ENCODE measurements at places on chromosomes 5 and 9.

DNA sequence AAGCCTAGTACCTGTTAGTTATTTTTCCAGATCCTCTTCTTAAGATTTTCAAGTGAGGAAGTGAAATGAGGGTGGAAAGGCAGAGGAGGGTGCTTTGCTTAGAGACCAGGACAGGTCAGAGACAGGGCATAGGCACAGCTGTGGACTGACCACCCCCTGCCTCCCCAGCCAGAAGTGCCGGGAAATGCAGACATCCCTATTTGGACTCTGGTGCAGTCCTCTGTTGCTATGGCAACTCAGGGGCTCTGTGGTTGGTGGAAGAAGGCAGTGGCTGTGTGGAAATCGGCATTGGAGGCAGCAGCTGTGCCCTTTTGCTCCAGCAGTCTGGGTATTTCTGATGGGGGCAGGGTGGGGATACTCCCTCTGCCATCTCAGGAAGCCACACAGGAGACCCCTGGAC lies 43.3 kb upstream of the NDFIP1 start:
- no peak for DNase-seq
- no peak overlapping the region for H3K4me3 ChIP-seq
- no peaks in the 10 kb centered on the region for H3K36me3 ChIP-seq
- H3K27ac ChIP-seq: no peak overlapping the region
- H3K27me3 ChIP-seq: no peaks in the 10 kb centered on the region
- H3K4me1 ChIP-seq: no peaks in the 10 kb centered on the region

GRCh38 chr9:127050591-127051001 lies 71.8 kb downstream of the ANGPTL2 start:
- H3K27me3 ChIP-seq: no peaks in the 10 kb centered on the region
- no peak overlapping the region for H3K4me3 ChIP-seq
- peaks cover 45% of the 10 kb centered on the region for H3K4me1 ChIP-seq
- no peak for DNase-seq
- H3K27ac ChIP-seq: no peak overlapping the region

- H3K36me3 ChIP-seq: no peaks in the 10 kb centered on the region
- no peak overlapping the region for H3K4me3 ChIP-seq
- no peak overlapping the region for H3K27ac ChIP-seq
- no peaks in the 10 kb centered on the region for H3K27me3 ChIP-seq
- no peaks in the 10 kb centered on the region for H3K4me1 ChIP-seq
Observed at GRCh38 chr5:161539016-161539415, 7.5 kb downstream of the GABRB2 start.

DNA sequence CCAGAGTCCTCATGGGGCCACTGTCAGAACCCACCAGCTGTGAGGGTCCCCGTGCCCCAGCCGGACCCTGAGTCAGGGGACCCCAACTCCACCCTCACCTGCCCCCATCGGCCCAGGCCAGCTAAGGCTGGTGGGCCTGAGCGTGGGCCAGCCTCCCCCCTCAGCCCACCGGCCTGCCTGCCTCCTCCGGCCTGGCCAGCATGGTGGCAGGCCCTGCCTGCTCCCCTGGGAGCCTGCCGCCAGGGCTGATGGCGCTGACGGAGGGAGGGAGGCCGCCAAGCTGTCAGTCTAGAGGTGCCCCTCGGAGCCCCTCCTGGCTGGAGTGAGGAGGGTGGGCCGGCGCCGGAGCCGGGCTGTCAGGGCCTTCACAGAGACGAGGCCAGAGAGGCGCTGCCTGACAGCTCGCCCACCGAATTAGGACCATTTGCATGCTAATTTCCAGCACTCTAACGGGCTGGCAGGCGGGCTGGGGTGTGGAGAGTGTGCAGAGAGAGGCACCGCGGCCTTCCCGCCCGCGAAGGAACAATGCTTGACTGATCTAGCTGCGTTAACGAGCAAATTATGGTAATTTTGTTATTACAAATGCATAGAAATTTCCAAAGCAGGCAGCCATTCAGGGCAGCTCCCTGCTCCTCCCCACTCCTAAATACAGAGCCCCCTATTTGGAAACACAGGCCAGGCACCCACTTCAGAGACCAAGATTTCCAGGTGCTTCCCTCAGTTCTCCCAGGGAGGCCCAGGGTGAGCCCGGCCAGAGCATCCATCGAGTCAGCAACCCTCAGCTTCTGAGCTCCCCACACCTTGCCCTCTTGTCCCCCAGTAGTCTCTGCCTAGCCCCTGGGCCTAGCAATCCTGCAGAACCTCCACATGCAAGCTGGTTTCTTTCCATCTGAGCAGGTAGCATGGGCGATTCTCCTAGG lies 169.3 kb downstream of the PAX5 start:
- H3K36me3 ChIP-seq: no peaks in the 10 kb centered on the region
- peaks cover 8% of the 10 kb centered on the region for H3K27me3 ChIP-seq
- DNase-seq: no peak
- no peaks in the 10 kb centered on the region for H3K4me1 ChIP-seq

DNA sequence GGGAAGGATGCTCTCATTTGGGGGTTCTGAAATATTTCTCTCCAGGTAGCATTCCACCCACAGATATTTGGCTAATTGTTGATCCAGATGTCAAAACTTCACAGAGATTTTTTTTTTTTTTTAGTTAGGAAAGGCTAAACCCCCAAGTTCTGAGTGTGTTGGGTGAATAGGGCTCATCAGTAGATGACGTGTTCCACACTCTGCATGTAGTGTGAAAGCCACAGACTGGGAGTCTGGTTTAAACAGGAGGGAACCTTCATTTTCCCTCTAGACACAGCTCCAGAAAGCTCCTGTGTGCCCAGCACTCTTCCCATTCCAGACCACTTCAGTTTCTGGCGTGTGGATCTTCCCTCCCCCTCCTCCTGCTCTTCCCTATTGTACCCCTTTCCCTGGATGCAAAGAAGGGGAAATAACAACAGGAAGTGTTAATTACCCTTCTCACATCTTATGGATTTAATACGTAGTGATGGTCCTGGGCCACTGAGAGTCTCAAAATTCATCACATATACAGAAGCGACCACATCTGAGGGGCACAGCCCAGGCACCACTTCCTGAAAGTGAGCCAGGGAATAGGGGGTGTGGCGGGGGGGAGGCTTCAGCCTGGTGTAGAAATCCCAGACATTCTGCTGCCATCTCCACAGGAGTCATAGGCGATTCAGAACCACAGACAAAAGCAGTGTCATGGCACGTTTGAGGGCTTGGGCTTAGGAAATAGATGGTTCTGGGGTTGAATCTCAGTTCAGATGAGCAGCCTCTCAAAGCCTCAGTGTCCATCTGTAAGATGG lies 65.1 kb downstream of the DAP start:
- peaks cover 10% of the 10 kb centered on the region for H3K4me1 ChIP-seq
- no peak overlapping the region for H3K27ac ChIP-seq
- H3K36me3 ChIP-seq: no peaks in the 10 kb centered on the region

DNA sequence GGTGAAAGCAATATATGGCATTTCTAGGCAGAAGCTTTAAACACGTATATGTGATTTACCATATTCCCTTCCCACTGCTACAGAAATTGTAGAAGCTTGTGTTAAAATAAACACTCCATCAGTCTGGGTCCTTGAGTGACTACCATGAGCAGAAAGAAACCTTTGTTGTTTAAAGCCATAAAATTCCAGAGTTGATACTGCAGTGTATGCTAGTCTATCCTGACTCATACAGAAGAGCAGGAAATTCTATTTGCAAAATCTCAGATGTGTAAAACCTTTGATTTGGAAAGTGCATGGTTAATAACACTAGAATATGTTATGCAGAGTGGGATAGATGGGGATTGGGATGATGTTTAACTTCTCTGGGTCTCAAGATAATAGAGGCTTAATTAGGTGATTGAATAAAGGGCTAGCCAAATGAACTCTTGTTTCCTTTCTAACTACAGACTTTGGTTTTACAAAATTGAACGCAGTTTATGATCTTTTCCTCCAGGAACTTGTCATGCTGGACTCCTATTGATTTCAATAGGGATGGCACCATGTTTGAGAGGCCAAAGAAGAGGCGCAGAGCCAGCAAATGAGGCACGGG lies 282.7 kb upstream of the VLDLR start:
- no peak overlapping the region for H3K4me3 ChIP-seq
- no peaks in the 10 kb centered on the region for H3K4me1 ChIP-seq
- no peak for DNase-seq
- H3K36me3 ChIP-seq: no peaks in the 10 kb centered on the region
- no peak overlapping the region for H3K27ac ChIP-seq

GRCh38 chr5:9057406-9058000 lies 488.4 kb downstream of the SEMA5A start:
- H3K36me3 ChIP-seq: peaks cover 12% of the 10 kb centered on the region
- H3K27me3 ChIP-seq: no peaks in the 10 kb centered on the region
- H3K4me3 ChIP-seq: no peak overlapping the region
- no peak overlapping the region for H3K27ac ChIP-seq
- no peaks in the 10 kb centered on the region for H3K4me1 ChIP-seq

- peak; percentile 75 for DNase-seq
- no peak overlapping the region for H3K4me3 ChIP-seq
- peak overlapping the region; percentile 67 for H3K27ac ChIP-seq
- peaks cover 75% of the 10 kb centered on the region for H3K4me1 ChIP-seq
Observed at GRCh38 chr5:177545487-177546257, 8.7 kb downstream of the FAM193B start.

DNA sequence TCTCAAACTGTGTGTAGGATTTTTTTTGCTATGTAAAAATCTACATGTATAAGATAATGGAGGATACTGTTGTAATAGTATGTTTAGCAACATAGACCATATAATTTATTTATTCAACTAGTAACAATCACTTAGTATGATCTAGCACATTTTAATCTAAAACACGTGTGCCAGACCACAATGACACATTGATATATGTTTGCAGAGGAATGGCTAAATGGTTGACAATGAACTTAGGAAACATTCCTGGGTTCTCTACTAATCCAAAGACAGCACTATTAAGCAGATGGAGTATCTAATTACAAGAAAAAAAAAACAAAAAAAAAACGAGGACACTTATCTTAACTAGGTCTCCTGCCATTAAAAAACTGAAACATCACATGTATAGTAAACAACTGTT lies 261.7 kb upstream of the PAPPA start:
- no peaks in the 10 kb centered on the region for H3K36me3 ChIP-seq
- H3K4me1 ChIP-seq: no peaks in the 10 kb centered on the region
- no peak overlapping the region for H3K4me3 ChIP-seq
- DNase-seq: no peak

DNA sequence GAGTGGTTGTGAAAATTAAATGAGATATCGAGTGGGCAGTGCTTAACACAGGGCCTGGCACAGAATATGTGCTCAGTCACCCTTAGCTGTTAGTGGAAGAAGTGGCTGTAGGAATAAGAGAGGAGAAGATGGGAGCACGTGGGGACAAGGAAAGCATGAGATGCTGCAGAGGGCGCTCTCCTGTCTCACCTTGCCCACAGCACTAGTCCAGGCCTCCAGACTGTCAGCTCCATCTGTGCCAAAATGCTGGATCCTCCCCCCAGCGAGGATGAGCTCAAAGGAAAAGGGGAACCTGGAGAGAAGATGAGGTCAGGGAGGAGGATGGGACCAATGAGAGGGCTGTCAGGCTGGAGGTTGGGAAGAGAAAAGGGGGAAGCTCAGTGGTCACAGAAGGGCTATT lies 12.5 kb downstream of the ARAP3 start:
- no peaks in the 10 kb centered on the region for H3K36me3 ChIP-seq
- H3K27me3 ChIP-seq: no peaks in the 10 kb centered on the region
- no peaks in the 10 kb centered on the region for H3K4me1 ChIP-seq
- no peak overlapping the region for H3K4me3 ChIP-seq

GRCh38 chr9:136679431-136679941 lies 7.8 kb downstream of the AGPAT2 start:
- no peak overlapping the region for H3K4me3 ChIP-seq
- no peak for DNase-seq
- no peaks in the 10 kb centered on the region for H3K36me3 ChIP-seq
- no peaks in the 10 kb centered on the region for H3K27me3 ChIP-seq

GRCh38 chr9:75369989-75370388 lies 281.7 kb downstream of the OSTF1 start:
- no peak overlapping the region for H3K4me3 ChIP-seq
- no peak overlapping the region for H3K27ac ChIP-seq
- no peak for DNase-seq
- H3K27me3 ChIP-seq: no peaks in the 10 kb centered on the region

- peaks cover 99% of the 10 kb centered on the region for H3K4me1 ChIP-seq
- no peak overlapping the region for H3K4me3 ChIP-seq
- peak overlapping the region; percentile 97 for H3K27ac ChIP-seq
Observed at GRCh38 chr9:121284733-121285451, 16.9 kb downstream of the GSN start.

DNA sequence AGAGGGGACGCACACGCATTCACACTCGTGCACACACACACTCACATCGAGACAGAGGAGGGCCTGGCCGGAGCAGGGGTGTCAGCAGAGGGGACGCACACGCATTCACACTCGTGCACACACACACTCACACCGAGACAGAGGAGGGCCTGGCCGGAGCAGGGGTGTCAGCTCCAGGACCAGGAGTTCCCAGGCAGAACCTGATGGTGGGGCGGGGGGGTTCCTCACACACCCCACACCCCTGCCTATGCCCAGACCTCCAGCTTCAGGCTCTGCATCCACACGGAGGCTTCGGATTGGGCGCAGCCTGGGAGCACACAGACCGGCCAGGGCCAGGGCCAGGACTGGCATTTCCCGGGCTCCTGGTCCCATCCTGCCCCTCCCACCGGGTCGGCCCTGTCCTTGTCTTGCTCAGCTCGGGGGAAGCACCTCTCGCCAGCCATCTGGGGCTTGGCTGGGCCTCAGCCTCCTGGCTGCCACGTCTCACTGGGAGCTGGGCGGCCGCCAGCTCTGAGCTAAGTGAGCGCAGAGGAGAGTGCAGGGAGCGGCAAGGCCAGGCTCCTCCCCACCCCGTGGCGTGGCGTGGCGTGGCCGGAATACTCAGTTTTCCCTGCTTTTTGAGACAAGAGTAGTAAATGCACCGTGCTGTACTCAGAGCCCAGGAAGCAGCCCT lies 31.3 kb downstream of the ADAMTS2 start:
- peak; percentile 75 for DNase-seq
- no peak overlapping the region for H3K4me3 ChIP-seq
- H3K27me3 ChIP-seq: no peaks in the 10 kb centered on the region
- H3K36me3 ChIP-seq: no peaks in the 10 kb centered on the region

- DNase-seq: no peak
- H3K4me1 ChIP-seq: peaks cover 16% of the 10 kb centered on the region
- no peaks in the 10 kb centered on the region for H3K27me3 ChIP-seq
- H3K4me3 ChIP-seq: no peak overlapping the region
- H3K27ac ChIP-seq: no peak overlapping the region
Observed at GRCh38 chr9:91211919-91212318, 149.8 kb downstream of the AUH start.
